Airway epithelial cell (primary cell): ENCODE measurements at places on chromosomes 3 and 15. TPM values are rescaled to one million over a fixed set of nuclear protein-coding genes. Genes with fewer than 3 reads are reported as not detected.

BSN gene
- 0.05 and 0.07 TPM in 2 replicates for total RNA-seq

PTX3 gene
- 0.37 and 0.49 TPM in 2 replicates for total RNA-seq

CCRL2 gene
- total RNA-seq, result not detected in 2 replicates

PPCDC gene
- 36.6 and 42.9 TPM in 2 replicates for total RNA-seq
